ENCODE measurements at places on chromosomes 1 and 21.
A peak's percentile ranks its signal among the peaks of the same experiment; 100 is the strongest.

GRCh38 chr1:160114085-160114484, 1.5 kb upstream of the ATP1A2 start:
- no peak for DNase-seq

DNA sequence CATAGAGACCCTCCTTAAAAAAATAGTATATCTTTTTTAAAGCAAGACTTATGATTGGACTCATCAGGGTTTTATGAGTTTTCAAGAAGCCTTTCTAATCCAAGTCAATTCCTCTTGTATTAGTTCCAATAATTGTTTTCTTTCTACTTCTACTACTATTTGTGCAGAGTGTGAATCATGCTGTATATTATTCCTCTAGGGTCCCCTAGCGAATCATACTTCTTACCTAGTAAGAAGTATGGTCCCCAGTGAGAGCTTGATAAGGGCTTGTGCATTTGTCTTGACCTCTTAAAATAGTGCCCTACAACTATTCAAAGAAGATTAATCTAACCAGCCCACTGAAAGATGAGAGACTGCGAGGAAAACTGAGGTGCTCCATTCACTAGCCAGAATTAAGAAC, 715.7 kb upstream of the ZP4 start:
- DNase-seq = no peak

DNA sequence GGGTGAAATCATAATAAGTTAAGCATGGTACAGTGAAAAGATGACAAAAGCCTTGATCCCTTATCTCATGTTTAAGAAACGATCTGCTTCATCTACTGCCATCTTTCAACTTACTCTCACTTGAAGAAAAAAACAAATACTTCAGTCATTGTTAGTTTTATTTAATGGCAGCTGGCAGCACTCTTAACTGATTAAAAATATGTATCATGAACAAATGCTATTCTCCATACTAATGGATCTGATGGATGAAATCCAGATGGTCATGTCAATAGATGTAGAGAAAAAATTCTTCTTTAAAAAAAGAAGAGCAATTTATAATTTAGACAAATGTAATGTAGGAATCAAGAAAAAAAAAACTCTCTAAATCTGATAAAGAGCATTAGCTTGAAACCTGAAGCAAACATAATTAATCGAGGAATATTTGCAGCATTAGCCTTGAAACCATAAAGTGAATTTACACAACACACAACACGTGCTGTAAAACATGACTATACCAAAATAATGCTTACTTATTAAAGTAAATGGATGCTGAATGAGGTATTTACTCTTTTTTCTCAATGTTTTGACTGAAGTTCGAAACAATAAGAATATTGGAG, 579.0 kb upstream of the ADAMTS5 start:
- DNase-seq = no peak

DNA sequence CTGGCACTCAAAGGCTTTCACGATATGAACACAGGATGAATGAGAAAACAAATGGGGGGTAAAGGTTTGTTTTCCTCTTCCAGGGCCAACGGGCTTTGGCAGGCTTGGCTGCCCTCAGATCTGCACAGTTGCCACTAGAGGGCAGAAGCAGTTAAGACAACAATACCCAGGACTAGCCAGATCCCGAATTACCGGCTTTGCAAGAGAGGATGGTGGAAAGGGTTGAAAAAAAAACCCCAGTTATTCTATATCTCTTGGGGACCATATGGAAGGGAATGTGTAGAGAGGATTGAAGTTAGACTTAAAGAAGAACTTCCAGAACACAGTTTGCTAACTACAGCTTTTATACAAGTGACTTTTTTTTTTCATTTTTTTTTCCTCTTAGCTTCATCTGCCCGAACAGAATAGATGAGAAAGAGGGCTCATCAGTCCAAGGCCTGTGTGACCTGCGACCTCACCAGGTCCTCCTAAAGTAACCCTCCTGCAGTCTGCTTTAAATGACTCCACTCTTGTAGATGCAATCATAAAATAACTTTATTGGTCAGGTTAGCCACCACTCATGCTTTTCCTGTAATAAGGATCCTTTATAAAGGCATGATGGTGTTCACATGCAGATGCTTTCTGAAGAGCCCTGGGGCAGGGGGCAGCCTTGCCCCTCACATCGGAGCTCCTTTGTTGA, 10.7 kb downstream of the FMOD start:
- peak; percentile 85 for DNase-seq

- DNase-seq = no peak
These were observed 64.6 kb downstream of the UBIAD1 start for GRCh38 chr1:11337580-11338073.

GRCh38 chr1:2528016-2528415, 1.6 kb upstream of the PANK4 start:
- no peak for DNase-seq

DNA sequence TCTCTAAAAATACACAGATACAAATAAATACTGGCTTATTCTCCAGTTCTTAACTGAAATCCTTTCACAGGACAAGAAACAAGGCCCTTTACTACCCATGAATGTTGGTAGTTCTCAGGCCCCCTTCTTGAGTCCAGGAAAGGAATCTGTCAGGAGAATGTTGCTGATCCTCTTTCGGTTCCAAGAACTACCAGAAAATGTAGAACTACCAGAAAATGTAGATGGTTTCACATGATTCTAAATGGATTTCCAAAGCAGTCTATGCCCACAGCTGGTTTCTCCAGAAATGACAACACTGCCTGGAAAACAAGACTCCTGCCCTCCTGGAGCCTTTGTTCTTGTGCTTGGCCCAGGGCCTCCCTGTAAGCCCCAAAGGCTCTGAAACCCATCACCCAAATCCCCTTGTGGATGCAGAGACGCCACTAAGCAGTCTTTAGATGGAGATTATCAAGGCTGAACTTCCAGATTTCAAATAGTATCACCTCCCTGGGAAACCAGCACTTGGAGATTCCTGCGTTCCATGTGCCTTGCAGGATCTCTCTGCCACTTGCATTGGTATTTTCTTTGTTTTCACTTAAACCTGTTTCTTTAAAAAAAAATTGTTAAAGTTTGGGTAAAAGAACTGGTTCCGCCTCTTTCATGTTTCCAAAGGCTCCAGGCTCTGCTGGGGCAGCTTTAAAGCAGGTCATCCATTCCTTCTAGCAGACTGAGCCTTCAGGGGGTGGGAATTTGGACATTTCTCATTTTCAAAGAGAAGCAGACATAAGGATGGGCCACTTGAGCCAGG, 53.4 kb downstream of the MAN1C1 start:
- DNase-seq = no peak

- DNase-seq = no peak
These were observed 24.1 kb upstream of the ZSWIM5 start for GRCh38 chr1:45230537-45230936.

- DNase-seq = peak; percentile 62
These were observed 5.1 kb downstream of the CLCNKB start for GRCh38 chr1:16048573-16049189.

DNA sequence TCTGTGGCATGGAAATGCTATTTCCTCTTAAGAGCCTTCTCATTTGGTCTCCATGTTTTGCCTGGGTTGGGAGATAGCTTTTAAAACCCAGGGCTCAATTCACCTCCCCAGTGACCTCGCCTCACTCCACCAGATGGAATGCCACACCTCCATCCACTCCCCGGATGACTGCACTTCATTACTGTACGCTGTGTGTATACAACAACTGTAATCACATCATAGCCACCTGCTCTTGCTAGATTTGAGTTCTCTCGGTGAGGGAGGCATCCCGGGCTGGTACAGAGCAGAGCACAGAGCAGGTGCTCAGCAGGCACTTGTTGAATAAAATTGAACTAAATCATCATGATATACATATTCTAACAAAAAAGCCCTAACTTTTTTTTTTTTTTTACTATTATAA, 26.0 kb downstream of the SDE2 start:
- no peak for DNase-seq

DNA sequence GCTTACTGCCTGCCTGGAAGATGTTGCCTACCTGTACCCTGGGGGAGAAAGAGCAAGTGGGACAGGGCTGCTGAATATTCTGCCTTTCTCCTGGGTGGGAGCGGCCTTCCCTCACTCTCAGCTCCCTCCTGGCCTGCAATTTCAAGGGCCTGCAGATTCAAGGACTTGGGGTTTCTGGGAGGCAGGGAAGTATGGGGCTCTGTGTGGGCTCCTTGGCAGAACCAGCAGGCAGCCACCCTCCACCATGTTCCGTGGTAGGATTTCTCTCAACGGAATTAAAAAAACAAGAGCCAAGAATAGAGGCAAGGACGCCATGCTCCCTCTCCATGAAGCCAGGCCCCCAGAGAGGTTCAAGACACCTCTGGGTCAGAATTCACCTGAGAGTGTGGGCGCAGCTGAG, 127.7 kb downstream of the NAV1 start:
- no peak for DNase-seq

DNA sequence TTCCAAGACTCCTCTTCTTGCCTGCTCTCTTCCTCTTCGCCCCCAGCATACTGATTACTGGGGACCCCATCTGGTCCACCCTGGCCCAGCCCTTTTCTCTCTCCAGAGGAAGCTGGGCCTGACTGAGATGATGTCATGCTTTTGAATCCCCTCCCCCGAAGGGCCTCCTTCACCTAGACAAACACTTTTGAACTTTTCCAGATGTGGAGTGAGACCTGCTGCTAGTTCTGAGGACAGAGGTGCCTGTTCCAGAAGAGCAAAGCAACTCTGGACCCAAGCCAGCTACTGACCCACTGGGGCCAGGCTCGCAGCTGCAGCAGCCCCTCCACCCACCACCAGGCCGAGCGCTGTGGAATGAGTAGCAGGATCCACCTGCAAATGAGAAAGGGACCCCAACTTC, 8.4 kb downstream of the CD34 start:
- no peak for DNase-seq

DNA sequence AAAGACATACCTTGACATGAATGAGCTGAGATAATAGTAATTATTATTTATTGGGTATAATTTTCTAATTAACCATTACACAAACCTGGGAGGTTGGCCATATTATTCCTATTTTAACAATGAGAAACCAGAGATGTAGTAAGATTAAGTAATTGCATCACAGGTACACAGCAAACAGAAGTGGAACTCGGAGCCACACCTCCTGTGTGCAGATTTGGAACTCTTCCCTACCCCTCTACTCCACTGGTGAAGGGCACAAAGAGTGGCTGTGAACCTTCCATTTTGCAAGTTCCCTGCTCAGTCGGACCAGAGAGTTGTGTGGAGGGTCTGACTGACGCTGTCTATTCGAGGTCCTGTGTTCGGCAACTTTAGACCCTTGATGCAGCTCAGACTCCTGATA, 45.0 kb downstream of the NGF start:
- no peak for DNase-seq

DNA sequence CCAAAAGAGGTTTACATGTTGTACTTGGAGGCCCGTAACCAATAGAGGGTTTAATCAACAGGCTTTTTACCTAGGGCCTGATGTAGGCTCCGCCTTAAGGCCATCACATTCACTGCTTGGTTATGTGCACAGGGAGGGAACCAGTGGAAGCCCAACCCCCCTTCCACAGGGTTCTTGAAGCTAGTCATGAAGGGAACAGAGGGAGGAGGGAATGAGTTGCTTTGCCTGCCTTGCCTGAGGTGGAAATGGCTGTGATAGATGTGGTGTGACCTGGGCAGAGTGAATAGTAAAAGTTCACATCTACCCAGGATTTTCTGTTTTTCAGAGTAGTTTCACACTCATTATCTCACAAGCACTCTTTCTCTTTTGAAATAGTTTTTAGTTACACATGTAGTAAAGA, 215.1 kb downstream of the ST6GALNAC3 start:
- no peak for DNase-seq

GRCh38 chr1:150235294-150235851, 539 bp downstream of the ANP32E start:
- DNase-seq = no peak

DNA sequence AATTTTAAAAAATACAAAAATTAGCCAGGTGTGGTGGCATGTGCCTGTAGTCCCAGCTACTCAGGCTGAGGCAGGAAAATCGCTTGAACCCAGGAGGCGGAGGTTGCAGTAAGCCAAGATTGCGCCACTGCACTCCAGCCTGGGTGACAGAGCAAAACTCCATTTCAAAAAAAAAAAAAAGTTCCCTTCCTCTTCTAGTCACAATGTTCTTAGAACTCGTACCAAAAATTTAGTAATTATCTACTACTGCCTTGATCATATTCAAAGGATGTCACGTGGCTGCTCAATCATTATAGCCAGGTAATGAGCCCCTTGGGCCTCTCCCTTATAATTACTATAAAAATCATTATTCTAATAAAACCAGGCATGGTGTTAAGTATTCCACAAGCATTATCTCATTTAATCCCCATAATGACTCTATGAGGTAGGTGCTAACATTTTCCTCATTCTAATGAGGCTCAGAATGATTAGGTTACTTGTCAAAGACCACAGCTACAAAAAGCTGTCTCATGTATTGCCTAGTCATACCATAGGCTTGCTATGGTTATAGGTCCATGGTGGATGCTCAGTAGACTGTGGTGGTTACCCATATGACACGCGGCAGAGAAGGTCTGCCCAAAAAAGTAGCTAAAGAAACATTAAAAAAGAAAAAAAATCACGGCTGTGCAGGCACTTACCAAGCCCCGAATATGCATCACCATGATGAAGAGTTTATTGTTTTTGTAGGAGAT, 15.5 kb upstream of the PPP1R15B start:
- no peak for DNase-seq

DNA sequence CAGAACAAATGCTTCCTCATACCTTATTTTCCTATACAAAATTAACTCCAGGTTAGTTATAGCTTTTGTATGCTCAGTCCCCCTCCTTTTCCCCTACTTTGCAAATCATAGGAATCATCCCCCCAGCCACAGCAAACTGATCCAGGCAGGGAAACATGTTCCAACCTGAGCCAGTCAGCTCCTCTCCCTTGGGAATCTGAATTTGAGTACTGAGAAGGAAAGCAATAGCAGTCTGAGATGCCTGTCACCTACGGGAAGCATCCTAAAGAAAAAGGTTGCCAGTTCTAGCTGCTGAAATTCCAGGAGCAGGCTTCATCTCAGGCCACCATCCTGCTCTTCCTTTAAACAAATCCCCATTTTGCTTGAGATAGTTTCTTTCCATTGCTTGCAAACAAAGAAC, 6.9 kb downstream of the ADSS2 start:
- no peak for DNase-seq

- no peak for DNase-seq
These were observed 15.7 kb downstream of the RGS2 start for GRCh38 chr1:192824511-192824910.

GRCh38 chr21:45831991-45832740, 149.4 kb upstream of the COL6A1 start:
- DNase-seq = no peak

GRCh38 chr1:11563560-11564069, 84.7 kb downstream of the DISP3 start:
- DNase-seq = no peak
